ENCODE measurements at places on chromosomes 16 and 17. TPM values are rescaled to one million over a fixed set of nuclear protein-coding genes. Genes with fewer than 3 reads are reported as not detected.

DNA sequence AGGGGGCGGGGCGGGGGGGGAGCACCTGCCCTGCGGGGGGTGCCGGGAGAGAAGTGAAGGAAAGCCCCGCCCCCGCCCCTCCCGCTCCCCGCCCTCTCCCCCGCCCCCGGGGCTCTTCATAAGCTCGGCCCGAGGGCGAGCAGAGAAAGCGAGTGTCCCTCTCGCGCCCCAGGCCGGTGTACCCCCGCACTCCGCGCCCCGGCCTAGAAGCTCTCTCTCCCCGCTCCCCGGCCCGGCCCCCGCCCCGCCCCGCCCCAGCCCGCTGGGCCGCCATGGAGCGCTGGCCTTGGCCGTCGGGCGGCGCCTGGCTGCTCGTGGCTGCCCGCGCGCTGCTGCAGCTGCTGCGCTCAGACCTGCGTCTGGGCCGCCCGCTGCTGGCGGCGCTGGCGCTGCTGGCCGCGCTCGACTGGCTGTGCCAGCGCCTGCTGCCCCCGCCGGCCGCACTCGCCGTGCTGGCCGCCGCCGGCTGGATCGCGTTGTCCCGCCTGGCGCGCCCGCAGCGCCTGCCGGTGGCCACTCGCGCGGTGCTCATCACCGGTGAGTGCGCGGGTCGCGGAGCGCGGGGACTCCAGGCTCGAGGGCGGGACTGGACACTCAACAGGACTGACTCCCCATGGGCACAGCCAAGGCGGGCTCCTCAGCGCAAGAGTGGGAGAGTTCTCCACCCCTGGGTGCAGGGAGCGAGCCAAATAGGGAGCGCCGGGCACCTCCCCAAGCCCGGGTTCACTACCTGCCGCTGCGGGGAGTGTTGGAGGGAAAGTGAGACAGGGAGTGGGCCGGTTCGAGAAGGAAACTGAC lies at the start of gene HSD11B2:
HSD11B2 (plus strand) TSS at position 145 of the 798 bp plus-strand sequence; CDS start at position 273, 128 bp downstream.
- no peak for DNase-seq

GRCh38 chr16:75196836-75197235 lies 10.1 kb downstream of the CTRB2 start:
- no peak for DNase-seq

DNA sequence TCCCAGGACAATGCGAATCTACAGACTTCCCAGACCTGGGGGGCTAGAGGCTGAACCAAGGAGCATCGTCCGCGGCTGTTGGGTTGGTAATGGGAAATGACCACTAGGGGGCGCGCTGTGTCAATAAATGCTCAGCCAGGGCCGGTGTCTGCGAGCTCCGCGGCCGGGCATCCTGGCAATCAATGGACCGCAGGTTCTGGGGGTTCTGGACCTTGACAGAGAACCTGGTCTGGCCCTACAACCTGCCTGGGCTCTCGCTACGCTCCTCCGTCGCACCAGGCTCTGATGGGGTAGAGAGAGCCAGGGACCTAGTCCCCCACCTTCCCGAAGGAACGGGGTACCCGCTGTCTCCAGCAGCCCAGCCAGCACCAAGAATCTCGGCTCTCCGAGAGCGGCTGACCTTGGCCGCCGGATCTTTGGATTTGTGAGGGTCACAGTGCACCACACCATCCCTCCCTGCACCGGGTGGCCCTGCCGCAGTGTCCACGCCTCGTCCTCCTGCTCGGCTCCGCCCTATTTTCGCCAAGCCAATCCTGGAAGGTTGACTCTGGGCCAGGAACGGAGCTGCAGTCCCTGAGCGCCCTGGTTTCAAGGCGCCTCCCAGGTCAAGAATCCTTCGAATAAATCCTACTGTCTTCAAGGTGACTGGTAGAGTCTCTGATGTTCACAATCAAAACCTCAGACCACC lies 20.4 kb upstream of the BEAN1 start:
- peak; percentile 86 for DNase-seq

DNA sequence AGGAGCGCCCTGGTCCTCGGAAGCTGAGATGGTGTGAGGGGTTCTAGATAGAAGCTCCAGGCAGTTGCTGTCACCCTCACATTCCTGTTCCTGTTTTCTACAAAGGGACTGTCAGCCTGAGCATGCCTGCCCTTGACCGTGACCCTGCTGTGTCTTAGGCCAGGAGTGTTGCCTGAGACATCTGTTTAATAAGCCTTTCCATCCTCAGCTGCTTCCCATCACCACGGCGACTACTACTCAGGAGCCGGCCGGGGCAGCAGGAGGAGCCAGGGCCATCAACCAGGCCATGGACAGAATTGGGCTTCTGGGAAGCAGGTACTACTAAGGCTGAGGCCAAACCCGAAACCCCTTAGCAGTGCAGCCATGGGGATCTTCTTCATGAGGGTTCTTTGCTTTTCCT lies 151.4 kb downstream of the KATNIP start:
- DNase-seq = no peak

The NPIPB6 gene
- polyA plus RNA-seq = not detected

The OMG gene
- 2.1 TPM for polyA plus RNA-seq

The PGAP3 gene
- polyA plus RNA-seq = 18.9 TPM

DNA sequence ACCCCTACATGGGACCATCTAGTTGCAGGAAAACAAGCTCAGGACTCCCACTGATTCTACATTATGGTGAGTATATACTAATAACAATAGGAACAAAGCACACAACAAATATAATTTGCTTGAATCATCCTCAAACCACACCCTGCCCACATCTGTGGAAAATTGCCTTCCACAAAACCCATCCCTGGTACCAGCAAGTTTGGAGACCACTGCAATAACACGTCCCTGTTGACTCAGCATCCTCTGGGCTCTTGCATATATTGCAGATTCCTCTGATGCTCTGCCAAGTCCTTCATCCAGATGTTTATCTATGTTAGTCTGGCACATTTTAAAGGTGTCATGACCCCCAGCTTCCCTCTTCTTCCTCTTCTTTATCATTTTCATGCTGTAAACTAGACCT lies 138.4 kb downstream of the PCTP start:
- no peak for DNase-seq

The EFNB3 gene
- polyA plus RNA-seq = 4.7 TPM

The IFI35 gene
- polyA plus RNA-seq = not detected

- no peak for DNase-seq
These were observed 24.2 kb downstream of the ACTG1 start for GRCh38 chr17:81488276-81488860.

The GNG13 gene
- polyA plus RNA-seq = not detected

DNA sequence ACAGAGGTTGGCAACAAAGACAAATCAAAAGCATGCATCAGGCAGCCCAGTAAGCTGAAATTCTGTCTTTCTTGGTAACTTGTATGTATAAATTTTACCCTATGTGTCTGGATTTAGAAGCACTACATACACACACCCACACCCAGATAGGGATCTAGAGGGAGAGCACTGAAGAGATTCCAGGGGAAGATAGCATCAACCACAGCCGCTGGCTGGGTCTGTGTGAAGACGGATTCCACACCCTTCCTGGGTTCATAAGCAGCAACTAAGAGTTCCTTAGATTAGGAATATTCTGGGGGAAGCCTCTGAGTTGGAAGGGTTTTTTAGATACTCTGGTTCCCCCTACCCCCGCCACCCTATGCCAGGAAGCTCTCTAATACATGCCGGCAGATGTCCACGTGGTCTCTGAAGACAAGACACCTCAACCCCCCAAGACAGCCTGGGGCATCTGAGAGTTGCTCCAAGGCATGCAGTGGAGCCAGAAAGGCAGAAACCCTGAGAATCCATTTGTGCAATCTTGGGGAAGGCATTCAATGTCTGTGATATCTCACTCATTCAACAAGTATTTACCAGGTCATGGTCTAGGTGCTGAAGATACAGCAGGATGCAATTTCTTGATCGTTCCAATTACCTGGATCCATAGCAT lies 86.4 kb downstream of the NOG start:
- no peak for DNase-seq

- peak; percentile 91 for DNase-seq
These were observed at the start of the genes INCA1 and KIF1C for GRCh38 chr17:4997302-4998026. INCA1 (minus strand) TSS chr17:4997522; CDS start chr17:4994437, 3,085 bp downstream. KIF1C (plus strand) TSS chr17:4997950; CDS start chr17:5000247, 2,297 bp downstream.

GRCh38 chr17:74637265-74637664 lies 13.7 kb upstream of the CD300E start:
- no peak for DNase-seq

GRCh38 chr17:34006126-34006525 lies 249.0 kb upstream of the CCL2 start:
- no peak for DNase-seq

DNA sequence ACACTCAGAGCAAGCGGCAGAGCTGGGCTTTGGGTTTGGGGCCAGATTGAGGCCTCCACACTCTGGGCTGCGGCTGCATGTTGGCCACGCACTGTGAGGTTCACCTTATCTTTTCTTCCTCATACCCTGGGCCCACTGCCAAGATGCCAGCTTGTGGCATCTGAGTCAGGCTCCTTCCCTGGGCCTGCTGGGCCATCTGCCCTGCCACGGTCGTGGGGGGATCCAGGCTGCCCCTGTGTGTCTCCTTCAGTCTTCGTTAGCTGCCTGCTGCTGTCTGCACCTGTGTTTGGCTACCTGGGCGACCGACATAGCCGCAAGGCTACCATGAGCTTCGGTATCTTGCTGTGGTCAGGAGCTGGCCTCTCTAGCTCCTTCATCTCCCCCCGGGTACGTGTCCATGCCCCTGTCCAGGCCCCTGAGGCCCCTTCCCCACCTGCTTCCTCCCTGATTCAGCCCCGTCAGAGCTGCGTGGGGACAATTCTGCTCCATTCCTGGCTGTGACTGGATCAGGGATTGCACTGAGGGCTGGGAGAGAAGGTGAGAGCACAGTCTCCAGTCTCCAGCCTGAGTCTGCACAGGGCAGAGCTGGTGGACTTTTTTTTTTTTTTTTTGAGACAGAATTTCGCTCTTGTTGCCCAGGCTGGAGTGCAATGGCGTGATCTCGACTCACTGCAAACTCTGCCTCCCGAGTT lies 11.2 kb downstream of the SPNS3 start:
- no peak for DNase-seq

DNA sequence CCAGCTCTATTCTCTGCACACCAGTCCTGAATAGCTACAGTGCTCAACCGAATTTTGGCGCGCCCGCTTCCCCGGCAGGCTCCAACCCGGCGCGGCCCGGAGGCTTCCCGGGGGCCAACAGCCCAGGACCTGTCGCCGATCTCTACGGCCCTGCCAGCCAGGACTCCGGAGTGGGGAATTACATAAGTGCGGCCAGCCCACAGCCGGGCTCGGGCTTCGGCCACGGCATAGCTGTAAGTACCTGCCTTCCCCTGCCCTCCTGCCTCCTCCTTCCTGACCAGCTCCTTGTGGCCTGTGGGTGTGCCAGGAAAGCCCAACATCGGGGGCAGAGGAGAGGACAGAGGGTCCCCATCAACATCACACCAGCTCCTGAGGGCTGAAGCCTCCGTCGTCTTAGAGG lies 70.2 kb downstream of the CCDC182 start:
- no peak for DNase-seq

DNA sequence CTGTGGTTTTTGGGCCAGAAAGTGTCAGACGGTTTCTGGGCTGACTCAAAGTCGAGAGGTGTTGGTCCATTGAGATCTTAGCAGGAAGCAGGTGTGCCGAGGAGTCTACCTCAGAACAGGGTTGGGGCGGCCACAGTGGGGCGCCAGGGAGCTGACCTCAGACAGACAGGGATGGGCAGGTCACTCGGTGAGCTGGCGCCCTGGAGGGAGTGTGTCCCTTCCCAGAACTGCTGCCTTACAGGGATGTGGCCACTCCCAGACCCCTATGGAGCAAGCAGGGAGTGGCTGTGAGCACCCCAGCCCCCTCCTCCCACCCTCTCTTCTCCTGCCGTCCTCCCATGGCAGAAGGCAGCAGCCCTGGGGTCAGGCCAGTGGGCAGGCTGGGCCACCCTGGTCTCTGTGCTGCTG lies 14.0 kb upstream of the DPEP1 start:
- DNase-seq = no peak

- DNase-seq = no peak
These were observed 25.7 kb downstream of the KATNB1 start for GRCh38 chr16:57761301-57761700.

GRCh38 chr16:59173408-59173831 lies 439.3 kb upstream of the GOT2 start:
- no peak for DNase-seq

The TMEM95 gene
- polyA plus RNA-seq = not detected

DNA sequence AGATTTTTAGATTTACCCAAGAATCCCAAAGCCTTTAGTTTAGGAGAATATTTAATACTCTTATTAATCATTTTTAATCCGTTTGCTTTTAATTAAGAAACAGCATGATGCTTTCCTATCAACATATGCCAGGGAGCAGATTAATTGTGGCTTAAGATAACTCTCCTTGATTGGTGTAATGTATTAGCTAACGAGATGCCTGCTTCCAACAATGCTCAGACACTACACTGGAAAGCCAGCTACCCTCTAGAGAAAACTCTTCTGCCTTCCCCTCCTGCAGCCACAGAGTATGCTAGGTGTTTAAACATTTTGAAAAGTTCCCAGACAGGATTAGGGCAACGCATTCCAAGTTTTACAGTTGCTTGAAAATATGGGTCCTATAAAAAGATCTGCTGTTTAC lies 142.2 kb downstream of the AATF start:
- DNase-seq = no peak

DNA sequence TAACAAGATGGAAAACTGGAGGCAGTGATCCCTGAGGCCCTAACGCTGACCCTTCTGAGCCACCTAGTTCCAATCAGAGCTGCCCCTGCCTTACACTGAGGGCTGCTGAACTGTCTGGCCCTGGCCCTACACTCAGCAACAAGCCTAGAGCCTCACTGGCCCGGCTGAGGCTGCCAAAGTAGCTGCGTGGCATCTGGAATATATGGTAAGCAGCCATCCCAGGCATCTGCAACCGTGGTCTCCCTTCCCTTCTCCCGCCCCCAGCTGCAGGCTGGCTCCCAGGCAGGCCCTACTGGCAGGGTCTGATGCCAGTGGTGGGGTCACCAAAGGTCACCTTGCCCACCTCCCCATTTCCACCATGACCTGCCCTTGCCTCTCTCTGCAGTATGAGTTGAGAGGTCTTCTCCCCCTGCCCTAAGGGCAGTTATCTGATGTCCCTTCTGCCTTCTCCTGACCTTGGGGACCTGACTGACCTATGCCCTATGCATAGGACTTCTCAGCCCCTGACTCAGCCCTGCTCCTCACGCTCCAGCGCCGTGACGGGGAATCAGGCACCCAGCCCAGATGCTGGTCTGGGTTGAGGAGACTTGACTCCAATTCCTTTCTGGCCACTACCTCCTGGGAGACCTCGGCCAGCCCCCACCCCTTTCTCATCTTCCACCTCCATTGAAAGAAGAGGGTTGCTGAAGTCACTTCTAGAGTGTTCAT lies 45.3 kb downstream of the CPNE2 start:
- no peak for DNase-seq

DNA sequence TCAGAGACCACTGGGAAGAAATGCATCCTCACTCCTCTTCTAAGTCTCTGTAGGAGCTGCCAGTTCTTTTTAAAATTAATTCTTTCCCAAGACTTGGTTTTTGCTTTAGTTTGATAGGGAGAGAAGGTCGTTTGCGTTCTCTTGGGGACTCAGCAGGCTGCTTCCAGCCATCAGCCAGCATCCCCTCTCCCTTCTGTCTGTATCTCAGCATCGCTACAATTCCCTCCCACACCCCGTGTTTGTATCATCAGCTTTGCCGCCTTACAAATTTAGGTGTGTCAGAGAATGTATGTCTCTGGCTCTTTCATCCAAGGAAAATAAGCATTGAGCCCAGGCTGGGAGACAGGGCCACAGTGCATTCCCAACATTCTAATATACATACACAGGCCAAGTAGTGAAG lies 5.4 kb downstream of the HOXB6 start:
- no peak for DNase-seq

- DNase-seq = no peak
These were observed 792 bp downstream of the PPP1R9B start for GRCh38 chr17:50149417-50150353.

All from muscle of arm (tissue), 14 donors.